ENCODE measurements at places on chromosomes 12 and 14.

DNA sequence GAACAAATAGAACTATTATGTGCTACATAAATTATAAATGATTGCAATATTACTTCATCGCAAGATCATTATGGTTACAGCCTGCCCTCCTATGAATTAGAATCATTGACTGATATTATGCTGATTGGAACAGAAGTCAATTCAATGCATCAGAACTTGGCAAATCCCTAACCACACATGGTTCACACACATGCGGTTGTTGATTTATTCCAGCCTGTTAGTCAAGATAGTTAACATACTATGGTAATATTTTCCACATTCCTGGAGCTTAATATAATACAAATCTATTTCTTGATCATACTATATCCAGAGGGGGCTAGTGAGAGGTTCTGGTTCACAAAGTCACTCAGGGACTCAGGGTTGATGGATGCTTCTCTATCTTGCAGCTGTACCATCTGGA lies 9.7 kb upstream of the CACNA1C start:
- no peak for DNase-seq

- DNase-seq = no peak
These were observed 19.7 kb upstream of the NGB start for GRCh38 chr14:77290705-77291104.

GRCh38 chr14:94213021-94213420 lies 38.9 kb downstream of the PPP4R4 start:
- no peak for DNase-seq

DNA sequence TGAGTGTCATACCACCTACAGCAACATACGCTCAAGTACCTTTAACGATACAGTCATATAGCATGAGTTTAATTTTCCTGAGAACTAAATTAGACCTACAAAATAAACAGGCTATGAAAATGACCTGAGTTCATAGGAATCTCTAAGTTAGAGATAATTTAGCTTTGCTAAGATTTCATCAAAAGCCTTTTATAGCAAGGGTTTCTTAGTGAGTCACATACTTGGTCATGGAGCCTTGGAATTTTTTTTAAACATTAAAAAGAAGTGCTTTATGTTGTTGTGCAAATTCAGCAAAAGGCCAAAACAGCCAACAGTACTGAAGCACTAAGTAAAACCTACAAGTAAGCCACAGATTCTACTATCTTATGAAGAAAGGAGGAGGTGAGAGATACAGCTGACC lies 93.6 kb upstream of the FERMT2 start:
- no peak for DNase-seq

DNA sequence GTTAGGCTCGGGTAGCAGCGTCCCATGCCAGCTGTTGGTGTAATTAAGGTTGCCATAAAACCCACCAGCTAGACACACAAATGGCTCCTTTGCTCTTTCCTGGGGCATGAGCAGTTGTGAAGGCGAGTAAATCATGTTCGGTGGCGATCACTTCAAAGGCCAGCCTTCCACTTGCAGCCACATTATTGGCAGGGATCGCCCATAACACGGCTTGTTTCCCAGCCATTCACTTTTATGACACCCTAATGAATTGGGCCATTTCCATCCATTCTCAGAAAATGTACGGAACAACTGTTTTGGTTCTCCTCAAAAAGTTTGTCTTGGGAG lies 63.4 kb downstream of the BEGAIN start:
- DNase-seq = no peak

DNA sequence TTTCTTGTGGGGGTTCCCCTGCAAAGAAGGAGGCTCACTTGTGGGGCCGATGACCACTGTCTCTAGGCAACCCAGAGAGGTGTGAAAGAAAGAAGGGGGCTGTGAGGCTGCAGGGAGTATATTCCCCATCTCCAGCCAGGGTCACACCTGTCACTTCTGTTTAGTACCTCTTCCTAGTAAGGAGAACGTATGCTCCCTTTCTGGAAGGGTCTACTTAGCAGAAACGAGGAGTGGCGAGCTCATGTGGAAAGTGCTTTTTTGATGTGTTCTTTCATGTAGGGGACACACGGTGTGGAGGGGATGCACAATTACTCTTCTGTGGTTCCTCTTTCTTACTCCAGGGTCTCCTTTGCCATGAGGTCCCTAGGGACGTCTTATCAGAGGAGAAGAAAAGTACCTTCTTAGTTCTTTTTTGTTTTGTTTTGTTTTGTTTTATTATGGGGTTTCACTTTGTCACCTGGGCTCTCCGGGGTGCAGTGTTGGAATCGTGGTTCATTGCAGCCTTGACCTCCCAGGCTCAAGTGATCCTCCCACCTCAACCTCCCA lies 58.3 kb downstream of the PRKCH start:
- DNase-seq = no peak

DNA sequence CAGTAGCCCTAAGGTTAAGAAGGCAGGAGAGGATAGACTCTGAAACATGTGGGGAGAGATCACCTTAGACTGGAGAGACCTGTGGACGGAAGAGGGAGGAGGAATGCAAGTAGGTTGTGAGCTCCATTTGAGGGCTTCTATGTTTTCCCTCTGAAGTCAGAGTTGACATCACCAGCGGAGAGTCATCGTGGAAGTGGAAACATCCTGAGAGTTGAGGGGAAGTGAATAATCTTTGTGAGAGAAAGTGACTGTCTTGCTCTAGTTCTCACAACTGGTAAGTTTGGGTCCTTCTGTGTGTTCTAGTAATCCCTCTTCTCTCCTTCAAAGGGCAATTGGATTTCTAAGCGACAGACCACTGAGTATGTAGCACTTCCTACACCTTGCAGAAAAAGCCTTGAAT lies 103.6 kb upstream of the CCND2 start:
- no peak for DNase-seq

DNA sequence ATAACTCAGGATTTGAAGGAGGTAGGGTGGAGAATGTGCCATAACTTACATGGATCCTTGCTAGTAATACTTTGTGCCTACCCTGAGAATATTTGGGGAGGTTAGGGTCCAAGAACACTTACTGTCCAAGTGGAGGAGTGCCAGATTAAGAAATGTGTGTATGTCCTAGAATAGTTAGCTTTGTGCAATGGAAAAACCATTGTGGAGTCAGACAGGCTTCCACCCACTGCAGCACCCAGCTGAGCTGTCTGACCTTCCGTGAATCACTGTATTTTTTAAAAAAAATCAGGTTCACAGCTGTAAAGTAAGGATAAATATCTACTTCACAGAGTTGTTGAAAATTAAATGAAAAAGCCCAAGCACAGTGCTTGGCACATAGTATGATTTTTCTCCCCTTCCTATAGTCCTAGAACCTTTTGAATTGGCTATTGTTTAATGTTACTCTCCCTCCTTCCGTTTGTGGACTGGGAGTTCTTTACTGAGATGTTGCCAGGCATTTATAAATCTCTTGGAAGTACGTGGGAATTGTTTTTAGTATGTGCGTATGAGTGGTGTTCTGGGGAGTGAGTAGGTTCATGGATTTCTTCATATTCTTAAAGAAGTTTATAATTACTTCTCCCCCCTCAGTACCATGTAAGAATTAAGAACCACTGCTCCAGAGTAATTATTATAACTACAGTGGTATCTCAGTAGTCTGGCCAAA lies 9.2 kb downstream of the RAB21 start:
- no peak for DNase-seq

DNA sequence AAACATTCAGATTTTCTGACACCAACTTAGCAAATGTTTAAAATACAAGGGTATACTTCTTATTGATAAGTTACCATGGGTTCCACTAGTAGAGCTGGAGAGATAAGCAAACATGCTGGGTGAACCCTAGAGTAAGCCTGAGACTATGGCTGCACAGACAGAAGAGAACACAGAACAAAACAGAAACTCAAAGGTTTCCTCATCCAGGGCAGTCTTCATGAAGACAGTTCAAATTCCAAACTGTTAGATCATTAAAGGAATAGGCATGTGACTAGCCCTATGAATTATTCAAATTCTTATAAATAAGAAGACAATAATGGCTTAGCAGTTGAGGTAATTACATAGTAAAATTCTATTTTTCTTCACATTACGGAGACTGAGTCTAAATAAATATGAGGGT lies 28.1 kb downstream of the BTBD7 start:
- DNase-seq = no peak

DNA sequence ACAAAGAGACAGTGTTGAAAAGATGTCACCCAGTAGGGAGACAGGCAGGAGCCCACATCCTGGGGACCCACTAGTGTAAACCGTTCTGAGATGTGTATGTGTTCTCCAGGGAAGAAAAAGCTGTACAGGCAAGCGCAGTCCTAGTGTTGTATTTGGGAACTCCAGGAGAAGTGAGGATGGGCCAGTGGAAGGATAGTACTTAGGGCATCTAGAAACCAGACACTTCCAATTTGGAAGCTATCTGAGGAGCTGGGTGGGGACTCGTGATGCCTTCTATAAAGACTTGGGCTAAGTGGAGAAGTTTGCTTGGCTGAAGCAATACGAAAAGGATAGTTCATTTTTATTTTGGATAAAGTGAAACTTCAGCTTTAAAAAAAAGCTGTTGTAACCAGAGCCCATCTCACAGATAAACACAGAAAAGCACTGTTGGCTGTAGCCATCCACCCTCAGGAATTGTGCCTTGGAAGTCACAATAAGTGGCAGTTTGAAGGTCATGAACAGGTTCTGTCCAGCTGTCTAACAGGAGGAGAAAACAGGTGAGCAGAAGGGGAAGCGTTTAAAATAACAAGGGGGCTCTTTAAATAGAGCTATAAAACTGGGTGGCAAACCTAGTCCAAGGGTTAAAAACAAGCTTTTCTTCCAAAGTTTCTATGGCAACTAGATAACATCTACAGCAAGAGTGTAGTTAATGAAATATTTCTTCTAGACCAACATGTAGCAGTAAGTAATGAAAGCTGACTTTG lies 108.0 kb upstream of the ARHGAP5 start:
- no peak for DNase-seq

DNA sequence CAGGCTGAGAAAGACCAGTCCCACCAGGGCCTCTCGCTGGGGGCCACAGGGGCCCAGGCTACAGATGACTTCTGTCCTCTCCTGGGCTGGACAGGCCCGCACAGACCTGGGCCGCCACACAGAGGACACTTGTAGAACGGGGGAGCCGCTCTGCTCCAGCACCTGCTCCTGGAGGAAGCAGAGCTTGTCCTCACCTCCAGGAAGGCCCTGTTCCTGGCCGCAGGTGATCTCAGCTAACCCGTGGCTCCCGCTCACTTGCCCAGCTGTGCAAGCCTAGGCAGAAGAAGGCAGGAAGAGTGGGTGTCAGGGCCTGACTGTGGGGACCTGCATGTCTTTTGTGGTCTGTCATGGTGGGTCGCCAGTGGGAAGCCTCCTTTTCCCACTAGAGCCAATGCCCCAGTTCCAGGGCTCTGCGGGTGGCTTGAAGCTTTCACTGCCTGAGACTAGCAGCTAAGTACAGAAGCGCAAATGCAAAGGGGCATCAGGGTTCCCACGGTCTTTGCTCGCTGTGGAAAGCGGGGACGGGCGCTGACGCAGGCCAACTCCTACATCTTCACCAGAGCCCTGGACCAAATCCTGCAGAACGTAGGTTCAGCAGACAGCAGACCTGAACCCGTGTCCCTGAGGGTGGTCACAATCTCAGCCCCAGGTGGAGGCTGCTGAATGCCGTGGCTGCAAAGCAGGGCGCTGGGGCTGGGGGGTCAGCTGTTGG lies 8.8 kb upstream of the CEP170B start:
- no peak for DNase-seq

DNA sequence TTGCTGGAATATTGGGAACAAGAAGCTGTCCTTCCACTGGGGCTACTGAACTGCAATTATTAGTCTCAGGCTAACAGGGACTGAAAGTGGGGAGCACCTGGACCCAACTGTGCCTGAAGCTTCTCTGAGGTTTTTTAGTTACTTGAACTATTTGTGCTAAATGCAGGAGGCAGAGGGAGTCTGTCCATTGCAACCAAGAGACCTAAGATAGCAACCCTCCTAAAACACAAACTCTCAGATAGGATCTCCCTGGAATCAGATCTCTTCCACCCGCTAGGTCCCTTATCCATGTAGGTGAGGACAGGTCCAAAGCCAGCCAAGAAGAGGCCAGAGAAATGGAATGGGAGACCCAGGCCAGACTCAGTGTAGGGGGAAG lies 58.1 kb downstream of the NCOR2 start:
- DNase-seq = no peak
